ENCODE measurements at places on chromosomes 3 and 15.
A peak's percentile ranks its signal among the peaks of the same experiment; 100 is the strongest.

GRCh38 chr3:50299929-50300680, 900 bp upstream of the HYAL3 start:
- DNase-seq: no peak

DNA sequence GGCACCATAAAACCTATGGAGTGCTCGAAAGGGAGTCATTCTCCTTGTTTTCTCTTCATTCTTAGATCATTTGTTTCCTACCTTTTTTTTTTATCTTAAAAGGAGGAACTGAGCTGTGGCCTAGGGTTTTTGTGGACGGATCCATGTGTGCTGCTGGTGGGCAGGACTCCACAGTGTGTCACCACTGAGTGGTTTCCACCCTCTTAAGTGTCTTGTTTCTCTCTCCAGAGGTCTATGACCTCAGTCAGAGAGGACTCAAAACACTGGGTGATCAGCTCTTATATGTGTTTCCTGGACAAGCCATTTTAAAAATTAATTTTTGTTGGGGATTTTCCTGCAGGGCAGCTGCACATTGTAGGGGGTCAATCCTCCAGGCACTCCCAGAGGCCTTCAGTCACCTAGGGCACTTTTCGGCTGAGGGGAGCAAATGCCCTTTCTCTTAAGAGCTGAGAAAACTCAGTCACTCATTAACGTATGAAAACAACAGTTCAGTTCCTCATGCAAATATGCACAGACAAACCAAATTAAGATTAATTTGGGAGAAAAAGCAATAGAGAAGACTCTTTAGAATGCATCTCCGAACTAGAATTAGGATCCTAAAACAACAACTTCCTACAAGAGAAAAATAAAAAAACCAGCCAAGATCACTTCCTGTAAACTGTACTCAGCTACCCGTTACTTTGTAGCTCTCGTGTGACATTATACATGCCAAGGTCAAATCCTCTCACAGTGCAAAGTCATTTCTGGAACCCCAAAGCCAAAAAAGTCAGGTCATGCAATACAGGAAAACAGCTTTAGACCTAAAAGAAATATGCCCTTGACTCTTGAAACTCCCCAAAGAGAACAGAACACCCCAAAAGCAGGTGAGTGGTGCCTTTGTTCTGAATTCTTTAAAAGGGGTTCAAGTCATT, 27.6 kb upstream of the FAM3D start:
- peak; percentile 4 for DNase-seq

GRCh38 chr3:48477959-48478520, 25.9 kb downstream of the SHISA5 start:
- DNase-seq: no peak

- DNase-seq: no peak
Observed at GRCh38 chr3:40337136-40338108, 27.9 kb downstream of the EIF1B start.

DNA sequence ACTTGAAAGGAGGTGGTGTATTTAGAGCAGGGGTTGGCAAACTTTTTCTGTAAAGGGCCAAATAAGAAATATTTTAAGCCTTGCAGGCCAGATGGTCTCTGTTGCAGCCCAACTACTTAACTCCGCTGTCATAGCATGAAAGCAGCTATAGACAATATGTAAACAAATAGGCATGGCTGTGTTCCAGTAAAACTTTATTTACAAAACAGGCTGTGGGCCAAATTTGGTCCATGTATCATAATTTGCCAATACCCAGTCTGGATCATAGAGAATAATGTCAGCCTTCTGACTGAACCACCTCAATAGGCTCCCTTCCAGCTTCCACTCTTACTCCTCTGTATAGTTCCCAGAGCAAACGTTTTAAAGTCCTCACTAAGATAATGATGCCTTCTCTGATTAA, 638.8 kb upstream of the CFAP20DC start:
- no peak for DNase-seq

GRCh38 chr3:4884888-4885287, 94.3 kb upstream of the BHLHE40 start:
- no peak for DNase-seq

- no peak for DNase-seq
Observed at GRCh38 chr3:114496874-114497273, 203.0 kb downstream of the TIGIT start.

DNA sequence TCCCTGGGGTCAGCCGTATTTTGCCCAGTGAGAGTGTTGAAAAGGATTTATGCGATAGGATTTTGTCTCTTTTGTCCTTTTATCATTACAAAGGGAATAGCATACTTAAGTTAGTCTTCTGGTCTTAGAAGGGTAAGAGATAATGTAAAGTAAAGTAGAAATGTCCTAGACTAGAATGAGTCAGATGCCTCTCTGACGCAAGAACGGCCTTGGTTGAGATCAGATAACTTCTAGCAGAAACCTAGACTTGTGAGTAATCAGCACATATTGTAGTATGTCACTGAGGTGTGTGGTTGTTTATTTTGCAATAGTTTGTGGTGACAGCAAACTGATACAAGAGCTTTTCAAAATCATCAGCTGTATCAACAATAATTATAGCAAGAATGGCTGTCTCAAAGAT, 866.1 kb downstream of the NSUN3 start:
- DNase-seq: no peak

- DNase-seq: no peak
Observed at GRCh38 chr15:71373917-71374316, 258.6 kb downstream of the THSD4 start.

DNA sequence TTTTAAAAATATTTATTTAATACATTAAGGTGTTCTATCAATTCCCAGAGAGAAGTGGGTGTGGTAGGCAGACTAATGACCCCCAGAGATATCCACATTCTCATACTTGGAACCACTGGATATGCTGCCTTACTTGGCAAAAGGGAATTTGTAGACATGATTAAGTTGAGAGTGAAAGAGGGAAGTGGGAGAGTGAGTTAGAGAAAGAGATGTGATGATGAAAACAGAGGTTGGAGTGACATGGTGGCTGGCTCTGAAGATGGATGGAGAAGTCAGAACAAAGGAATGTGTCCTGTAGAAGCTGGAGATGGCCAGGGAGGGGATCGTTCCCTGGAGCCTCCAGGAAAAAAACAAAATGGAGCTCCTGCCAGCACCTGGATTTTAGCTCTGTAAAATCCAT, 32.0 kb downstream of the TNFAIP8L3 start:
- no peak for DNase-seq

DNA sequence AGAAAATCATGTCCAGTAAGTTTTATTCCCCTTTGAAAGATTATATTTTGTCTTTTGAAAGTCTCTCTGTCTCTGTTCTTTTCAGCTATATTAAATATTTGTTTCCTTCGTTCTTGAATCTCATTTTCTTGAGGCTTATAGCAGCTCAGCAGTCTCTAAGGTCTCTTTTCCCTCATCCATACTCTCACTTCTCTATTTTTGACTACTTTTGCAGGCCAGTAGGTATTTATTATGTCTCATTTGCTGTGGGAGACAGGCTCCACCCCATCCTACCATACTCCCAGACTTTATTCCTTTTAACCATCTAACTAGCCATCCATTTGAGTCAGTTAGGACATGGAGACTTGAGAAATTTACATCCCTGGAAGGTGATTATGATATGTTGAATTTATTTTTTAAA, 71.0 kb downstream of the FILIP1L start:
- no peak for DNase-seq

GRCh38 chr3:60266444-60266843, 984.8 kb downstream of the FHIT start:
- DNase-seq: no peak

DNA sequence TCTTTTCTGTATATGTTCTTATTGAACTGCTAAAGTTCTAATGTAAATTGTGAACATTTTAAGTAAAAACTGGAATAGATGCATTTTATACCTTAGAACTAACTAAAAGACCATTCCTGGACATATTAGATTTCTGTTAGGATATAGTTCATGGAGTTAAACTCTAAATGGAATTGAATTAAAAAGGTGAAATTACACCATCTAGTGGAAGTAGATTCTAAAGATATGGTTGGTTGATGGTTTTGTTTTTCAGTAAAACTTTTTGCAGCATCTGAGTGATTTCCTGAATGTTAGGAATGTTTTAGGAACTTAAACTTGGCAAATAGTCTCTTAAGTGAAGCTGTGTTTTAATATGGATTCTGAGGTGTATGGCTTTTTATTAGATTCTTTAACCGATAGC, 96.8 kb downstream of the SLMAP start:
- no peak for DNase-seq

DNA sequence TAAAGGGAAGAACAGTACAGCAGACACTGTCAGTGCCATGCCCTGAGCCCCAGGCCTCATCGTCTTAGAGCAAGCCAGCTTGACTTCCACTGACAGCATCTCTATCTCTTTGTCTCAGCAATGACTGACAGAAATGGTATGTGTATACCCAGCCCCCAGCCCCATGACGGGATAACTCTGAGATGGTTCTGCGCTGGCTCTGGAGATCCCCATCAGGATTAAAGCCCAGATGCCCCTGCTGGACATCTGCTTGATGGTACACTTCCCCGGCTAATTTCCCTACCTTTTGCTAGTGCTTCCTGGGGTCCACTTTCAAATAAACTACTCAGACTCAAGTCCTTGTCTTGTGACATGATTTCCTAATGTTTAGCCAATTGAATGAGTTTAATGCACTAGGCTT, 7.6 kb downstream of the NMNAT3 start:
- no peak for DNase-seq

DNA sequence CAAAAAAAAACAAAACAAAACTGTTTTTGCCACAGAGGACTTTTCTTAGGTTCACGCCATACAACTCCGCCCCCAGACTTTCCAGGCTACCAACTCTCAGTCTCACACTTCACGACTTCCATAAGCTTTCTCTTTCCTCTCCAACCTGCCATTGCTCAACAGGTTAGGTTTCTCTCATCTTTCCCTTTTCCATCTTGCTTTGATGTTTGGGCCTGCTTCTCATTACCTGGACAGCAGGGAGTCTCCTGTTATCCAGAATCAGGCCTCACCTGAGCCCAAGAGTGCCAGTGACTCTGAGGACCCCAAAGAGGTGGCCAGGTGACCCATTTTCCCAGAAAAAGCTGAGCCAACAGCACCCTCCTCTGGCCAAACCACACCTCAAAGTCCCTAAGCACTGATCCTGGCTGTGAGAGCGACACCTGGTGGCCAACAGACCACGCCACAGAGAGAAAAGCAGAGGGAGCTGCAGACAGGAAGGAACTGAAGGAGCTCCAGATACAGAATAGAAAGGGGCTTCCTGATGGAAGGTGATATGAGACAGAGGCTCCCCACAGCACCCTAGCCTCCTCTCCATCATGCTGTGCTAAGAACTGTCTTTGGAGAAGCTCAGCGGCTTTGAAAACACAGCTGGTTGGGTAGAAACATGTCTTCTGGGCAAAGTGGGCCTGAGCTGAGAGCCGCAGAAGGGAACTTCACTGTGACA, 4.0 kb downstream of the CCDC51 start:
- no peak for DNase-seq

GRCh38 chr3:69409831-69410230, 23.9 kb upstream of the FRMD4B start:
- DNase-seq: no peak

DNA sequence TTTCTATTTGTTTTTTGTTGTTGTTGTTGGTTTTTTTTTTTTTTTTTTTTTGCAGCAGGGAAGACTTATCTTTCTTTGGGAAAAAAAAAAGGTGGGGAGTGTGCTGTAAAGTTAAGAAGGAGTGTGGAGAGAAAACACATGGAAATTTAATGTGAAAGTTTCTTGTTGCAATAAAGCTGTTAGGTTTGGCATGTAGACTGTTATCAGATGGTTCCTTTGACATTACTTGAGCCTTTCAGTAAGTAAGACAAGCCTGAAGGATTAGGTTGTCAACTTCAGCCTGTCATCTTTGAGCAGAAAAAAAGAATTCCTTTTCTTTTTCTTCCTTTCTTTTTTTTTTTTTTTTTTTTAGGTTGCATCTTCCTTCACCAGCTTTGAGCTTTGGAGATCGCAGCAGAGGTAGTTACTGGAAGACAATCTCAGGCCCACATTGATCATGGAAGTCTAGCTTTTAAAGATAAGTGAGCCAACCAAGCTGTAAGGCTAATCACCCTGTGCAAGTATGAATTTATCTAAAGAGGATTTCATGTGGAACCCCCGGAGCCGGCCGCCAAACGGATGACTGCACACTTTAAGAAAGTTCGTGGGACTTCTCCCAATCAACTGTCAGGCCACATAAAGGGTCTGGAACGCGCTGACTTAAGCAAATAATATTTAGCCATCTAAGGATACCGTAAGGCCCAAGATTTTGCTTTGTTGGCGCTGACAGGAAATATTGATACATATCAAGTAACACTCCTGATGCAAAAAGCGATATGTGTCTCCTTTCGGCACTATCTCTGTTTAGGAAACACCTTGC, 1040.1 kb upstream of the NR2F2 start:
- DNase-seq: no peak

- no peak for DNase-seq
Observed at GRCh38 chr15:50123861-50124557, 5.0 kb upstream of the ATP8B4 start.

DNA sequence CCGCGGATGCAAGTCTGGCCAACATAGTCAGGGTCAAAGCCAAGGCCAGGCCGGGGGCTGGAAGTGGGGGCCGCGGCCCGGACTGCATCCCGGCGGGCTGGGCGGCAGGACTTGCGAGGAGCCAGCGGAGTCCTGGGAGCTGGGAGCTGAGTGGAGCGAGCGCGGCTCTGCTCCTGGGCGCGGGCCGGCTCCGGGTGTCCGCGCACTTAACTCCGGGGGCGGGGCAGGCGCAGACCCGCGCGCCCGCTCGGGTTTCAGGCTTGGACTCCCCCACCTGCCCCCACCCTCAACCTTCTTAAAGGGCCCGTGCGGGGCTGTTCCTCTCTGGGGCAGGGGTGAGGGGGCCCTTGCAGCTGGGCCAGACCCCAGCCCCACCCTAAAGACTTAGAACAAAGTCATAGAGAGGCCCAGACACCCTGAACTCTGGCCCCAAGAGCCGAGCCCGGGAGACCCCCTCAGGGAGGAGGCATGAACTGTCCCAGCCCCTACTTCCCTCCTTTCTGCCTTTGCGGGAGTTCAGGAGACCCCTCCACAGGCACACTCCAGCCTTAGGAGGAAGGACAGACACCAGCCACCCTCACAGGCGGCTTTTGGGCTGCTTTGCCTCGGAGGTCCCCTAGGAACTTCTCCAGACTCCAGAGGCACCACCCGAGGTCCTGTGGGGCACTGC, at the start of gene CSPG4:
Gene CSPG4, minus strand, starts transcription at position 181 of the 670 bp plus-strand sequence. Its CDS starts 93 bp downstream, at position 88.
- DNase-seq: no peak

DNA sequence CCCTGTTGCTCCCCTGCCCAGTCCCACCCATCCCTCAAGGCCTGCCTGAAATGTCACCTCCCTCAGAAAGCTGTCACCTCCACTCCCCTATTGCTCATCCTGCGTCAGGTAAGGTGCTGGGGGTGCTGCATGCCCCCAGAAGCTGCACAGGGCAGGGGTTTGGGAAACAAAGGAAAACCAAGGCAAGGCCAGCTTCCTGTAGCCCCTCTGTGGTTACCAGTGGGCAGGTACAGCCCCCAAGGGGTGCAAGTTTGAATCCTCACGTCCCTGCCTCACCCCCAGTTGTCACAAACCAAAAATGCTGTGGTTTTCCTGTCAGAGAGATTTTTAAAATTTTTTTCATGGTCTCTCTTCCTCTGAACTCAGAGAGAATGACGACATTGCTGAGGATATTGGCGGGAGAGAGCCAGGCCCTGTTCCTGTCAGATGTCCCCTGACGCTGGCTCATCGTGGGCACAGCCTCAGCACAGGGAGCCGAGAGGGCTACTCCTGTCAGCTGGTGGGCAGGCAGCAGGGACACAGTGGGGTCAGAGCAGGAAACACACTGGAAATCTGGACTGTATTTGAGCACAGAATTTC, 27.0 kb downstream of the PSTPIP1 start:
- DNase-seq: no peak
